Right renal pelvis (tissue), 4 donors: ENCODE measurements at places on chromosomes 12 and 14.

DNA sequence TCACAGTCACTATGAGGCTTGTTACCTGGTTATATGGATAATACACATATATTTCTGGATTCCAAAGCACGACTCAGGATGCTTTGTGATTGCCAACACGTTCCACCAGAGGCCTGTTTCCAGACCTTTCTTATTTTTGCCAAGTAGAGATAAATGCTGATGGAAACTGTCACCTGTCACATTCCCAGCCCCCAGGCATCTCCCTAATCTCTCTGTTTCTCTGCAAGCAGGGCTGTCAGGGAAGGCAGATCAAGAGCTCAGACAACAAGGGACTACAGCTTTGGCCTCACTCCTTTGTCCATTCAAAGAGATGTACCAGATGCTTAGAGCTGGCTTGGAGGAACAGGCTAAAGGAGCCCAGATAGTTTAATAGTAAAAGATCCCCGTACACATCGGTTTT is 21.8 kb upstream of the DDHD1 start:
- DNase-seq: no peak

DNA sequence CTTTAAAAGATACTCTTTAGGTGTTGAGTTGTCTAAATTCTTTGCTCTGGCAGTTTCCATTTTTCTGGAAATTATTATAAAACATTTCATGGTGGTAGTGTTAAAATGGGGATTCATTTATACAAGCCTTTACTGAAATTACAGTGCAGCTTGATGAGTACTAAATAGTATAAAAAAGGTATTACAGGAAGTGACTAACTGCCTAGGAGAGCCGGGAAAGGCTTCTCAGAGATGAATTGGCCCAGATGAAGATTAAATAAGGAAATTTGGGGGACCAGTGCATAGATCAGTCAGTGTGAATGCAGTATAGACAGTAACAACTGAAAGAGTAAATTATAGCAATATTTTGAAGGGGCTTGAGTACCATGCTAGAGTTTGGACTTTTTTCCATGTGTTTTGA is 7.5 kb downstream of the PSMA6 start:
- DNase-seq: no peak

- DNase-seq: no peak
Measured at GRCh38 chr12:38949363-38949762, 44.0 kb upstream of the CPNE8 start.

DNA sequence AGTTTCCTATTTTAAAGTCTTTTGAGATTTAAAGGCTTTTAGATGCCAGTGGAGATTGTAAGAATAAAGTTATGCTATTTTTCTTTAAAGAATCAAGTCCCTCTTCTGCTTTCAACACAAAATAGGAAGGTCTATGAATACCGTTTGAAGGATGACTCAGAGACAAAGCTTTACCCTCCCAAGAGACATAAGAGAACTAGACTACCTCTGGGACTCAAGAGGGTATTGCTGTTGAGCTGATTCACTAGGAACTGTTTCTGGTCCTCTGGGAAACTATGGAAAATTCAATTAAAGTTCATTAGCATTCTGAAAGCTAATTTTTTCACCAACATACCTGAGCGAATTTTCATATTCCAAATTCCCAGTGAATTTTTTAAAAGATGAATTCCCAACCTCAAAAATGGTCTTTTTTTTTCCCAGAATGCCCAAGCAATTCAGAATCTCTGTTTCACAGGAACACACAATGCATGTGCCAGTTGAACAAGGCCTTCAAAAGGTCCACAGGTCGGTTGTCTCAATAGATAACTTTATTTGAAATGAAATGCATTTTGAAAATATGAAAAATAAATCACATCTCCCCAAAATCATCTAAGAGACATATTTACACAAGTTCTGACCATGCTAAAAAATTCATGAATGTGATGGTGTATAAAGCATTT is 6.5 kb downstream of the PHLDA1 start:
- no peak for DNase-seq

- no peak for DNase-seq
Measured at GRCh38 chr14:23154964-23155587, 28.4 kb downstream of the SLC7A8 start.

DNA sequence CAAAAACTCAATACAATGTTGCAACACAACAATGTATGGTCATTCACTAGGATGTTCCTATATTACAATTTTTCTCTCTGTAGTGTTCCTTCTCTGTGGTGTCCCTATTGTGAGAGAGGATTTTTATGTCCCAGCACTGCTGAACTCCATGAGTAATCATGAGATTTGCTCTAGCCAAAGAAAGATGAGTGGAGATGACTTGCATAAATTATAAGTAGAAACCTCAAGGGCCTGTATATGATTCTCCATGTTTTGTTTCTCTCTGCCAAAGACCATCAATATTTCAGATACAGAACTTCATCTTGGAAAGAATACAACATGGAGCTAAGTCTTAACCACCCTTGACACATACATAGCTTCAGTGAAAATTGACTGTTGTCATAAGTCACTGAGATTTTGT is 579.1 kb downstream of the TMTC2 start:
- no peak for DNase-seq

DNA sequence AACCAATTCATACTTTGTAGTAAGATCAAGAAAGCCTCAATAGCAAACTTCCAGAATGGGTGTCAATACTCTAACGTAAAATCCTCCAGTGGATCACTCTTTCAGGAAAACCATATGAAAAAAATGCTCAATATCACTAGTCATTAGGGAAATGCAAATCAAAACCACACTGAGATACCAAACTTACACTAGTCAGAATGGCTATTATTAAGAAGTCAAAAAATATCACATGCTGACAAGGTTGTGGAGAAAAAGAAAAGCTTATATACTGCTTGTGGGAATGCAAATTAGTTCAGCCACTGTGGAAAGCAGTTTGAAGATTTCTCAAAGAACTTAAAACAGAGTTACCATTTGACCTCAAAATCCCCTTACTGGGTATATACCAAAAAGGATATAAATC is 49.5 kb upstream of the ATXN7L3B start:
- DNase-seq: no peak

DNA sequence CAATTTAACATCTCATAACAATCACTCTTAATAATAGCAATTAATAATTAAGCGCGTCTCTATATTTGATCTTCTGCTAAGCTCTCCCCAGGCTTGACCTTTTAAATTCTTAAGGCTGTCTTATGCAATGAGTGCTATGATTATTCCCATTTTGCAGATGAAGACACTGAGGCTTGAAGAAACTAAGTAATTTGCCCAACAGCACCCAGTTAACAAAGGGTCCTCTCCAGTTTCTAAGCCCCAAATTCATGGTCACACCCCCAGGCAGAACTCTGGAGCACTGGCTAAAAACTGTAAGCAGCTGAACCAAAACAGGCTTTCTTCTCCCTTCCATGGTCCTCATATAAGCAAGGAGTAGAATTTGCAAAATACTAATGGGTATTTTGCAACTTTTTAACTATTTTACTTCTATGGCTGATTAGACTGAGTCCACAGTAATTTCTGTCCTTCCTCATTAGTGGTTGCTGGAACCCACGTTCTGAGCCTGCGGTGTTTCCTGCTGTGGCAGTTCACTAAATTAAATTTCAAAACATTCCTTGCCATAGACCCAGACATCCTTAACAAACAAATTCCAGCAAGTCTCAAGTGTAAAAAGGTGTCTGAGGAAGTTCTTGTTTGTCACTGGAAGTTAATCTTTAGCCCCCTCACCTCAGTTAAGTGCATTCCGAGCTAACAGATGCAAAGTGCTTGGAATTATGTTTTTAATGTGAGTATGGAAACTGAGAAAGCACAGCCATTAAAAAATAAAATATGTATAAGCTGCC is 76.5 kb downstream of the TMEM132D start:
- DNase-seq: no peak

GRCh38 chr12:132441871-132442863 is 47.8 kb upstream of the FBRSL1 start:
- DNase-seq: no peak

GRCh38 chr12:11813438-11813813 is 164.0 kb downstream of the ETV6 start:
- DNase-seq: no peak

DNA sequence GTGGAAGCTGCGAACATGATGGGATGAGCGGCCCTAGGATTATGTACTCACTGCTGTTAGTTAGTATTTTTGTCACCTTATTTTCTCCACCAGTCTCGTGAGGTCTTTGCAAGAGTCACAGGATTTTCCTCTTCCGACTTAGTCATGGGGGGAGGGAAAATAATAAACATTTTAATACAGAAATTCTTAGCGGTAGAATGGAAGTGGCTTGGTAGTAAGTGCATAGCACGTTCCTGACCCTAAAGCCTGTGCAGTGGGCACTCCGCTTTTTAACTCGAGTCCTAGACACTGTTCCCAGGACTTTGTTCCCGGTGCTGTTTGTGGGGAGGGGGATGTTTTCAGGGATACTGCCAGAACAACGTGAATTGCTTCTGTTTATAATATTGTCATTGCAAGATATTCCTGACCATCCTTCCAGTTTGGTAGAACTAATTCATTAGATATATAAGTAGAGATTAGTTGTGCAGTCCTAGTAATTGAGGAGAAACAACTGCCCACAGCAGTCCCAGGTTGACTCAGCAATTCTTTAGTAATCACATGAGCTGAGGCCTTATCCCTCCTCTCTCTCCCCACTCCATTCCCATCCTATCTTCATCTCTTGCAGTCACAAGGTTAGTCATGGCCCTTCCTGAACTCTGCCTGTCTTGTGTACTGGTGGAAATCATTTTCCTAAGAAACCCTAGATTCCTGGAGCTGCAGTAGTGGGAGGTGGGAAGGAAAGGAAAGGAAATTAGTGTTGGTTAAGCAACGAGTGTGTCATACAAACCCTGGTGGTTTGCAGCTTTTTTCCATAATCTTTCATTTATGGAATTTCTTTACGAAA is 799 bp downstream of the SLC38A6 start:
- no peak for DNase-seq

DNA sequence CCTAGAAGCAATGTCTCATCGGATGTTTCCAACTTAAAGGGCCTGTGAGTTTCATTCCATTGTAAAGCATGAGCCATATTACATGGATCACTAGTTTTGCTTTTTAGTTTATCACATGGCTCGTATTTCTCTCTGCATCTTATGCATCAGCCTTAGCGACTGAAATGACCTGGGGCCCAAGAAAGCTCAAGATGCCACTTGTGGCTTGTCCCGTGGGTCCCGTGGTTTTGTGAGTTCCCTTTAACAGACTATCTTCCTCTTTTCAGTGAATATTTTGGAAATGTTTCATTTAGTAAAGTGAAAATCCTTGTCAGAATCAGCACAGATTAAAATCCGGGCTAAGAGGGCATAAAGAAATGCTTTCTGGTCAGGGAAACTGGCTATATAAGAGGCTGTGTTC is 86.2 kb upstream of the PPM1H start:
- DNase-seq: no peak

DNA sequence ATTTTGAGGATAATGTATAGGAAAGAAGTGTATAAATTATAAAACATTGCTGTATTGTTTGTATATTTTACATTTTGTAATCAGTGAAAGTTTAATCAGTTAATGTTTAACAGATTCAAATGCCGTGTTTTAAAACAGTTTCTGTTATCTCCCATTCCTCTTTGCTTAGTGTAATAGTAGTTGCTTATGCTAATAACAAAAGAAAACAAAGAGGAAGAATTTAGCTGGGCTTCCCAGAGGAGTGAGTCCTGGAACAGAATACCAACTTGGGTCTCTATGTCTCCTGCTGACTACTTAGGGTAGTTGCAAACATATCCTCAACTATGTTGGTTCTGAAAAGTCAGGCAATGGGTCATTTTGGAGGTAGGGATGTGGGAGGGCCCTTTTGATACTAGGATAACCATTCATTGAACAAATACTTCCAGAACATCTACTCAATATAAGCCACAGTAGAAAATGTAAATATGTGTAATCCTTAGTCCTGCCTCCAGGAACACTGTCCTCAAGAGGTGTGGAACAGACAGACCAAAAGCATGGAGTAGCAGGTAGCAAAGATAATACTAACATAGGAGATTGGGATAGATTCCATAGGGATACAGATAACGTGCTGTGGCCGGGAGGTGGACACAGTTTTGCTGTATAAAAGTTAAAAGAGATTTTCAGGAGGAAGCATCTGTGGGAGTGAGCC is 36.1 kb upstream of the EVL start:
- no peak for DNase-seq

DNA sequence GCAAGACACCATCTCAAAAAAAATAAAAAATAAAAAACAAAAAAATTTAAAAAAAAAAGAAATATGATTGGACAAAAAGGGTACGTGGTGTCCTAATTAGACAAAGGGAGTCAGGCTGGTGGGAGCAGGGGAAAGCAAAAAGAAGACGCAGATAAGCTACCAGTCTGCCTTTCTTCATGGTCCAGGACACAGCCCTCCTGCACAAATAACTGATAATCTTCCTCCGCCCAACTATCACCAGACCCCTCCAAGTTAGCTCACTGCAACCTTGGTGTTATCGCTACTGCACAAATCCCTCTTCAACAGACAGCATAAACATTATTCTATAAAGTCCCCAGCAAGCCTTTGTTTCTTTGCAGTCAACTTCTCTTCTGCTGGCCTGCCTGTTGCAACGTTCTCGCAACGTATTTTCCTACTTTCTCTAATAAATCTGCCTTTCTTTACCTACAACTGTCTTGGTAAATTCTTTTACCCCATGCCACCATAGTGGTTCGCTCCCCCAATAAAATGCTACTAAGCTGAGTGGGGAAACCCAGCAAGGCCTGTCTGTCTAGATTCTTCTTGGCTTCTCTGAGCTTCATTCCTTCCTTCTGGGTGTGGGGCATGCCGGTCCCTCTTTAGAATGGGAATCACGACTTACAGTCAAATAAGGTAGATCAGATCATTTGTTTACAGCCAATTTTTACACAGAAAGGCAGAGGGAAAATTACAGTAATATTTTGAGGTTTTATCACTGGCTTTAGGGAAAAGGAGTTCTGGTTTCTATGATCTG is 14.6 kb upstream of the DNAL1 start:
- no peak for DNase-seq

GRCh38 chr12:108638997-108639822 is 5.5 kb upstream of the SELPLG start:
- DNase-seq: no peak

GRCh38 chr12:128707488-128707887 is 116.3 kb downstream of the SLC15A4 start:
- DNase-seq: no peak

DNA sequence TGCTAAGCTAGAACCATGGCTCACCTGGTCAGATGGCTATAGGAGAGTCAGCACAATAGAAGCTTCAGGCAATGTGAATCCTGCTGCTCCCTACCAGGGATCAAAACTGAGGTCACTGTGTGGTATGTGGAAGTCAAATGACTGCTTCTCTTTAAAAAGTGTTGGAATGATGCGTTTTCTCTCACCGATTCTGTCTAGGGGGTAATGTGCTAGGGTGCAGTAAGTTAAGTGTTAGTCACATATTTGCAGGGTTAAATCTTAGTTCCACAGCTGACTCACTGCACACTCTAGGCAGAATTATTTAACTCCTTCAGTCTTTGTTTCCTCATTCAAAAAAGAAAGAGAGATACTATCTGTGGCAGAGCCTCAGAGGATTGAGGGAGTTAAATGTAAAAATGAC is 696.6 kb downstream of the DIO2 start:
- no peak for DNase-seq

DNA sequence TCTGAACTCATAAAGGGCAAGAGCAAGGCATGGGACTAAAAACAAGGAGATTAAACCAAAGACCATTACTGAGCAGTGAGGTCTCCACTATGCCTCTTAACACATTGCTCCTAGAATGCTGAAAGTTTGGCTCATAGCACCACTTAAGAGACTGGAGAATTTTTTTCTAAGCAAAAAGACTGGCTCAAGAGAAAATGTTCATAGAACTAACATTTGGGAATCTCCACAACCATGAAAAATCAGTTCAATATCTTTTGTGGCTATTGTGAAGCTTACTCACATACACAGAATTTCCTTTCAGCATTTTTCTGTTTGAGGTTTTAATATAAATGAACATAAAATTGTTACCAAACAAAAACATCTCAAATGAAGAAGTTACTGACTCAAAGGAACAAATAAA is 255.8 kb downstream of the CCDC91 start:
- DNase-seq: no peak
